ENCODE measurements at places on chromosomes 3 and 15. TPM values are rescaled to one million over a fixed set of nuclear protein-coding genes. Genes with fewer than 3 reads are reported as not detected.

Gene NAALADL2
- not detected for total RNA-seq

Gene CCNB2
- total RNA-seq: 77.8 TPM

Gene CCDC54
- total RNA-seq: not detected

Gene ARGFX
- not detected for total RNA-seq

Gene ANKRD34C
- not detected for total RNA-seq

Gene ANKRD63
- total RNA-seq: not detected

GRCh38 chr3:25821746-25822573 lies 32.1 kb downstream of the OXSM start:
- DNase-seq: no peak

DNA sequence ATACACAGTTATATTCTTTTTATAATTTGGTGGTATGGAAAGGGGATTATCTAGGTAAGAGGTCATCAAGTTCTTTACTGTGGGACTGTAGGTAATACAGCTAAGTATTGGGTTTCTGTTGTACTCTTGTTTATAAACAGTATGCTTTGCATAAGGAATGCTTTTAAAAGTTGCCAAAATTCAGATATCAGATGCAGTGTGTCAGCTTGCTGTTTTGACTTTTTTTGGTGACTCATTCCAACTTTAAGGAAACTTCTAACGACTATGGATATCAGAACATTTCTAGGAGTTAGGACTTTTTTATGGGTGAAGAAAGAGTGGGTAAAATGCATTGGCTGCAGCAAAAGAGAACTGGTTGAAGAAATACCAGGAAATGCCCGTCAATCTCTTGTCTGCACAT lies 2.8 kb downstream of the SCAANT1 start:
- DNase-seq: no peak

DNA sequence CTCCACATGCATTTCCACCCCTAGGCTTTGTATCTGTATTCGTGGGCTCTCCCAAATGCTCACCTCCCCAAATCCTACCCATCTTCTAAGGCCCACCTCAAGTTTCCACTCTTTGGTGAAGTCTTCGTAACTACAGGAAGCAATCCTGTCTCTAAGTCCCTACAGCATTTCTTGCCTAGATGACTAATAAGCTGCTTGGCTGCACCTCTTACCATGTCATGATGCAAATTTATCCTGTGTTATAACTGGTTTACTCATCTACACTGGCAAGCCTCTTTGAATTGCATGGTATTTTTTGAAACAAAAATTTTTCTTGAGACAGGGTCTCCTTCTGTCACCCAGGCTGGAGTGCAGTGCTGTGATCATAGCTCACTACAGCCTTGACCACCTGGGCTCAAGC lies 73.3 kb downstream of the SETMAR start:
- DNase-seq: no peak

GRCh38 chr3:86654806-86655460 lies 336.0 kb downstream of the VGLL3 start:
- no peak for DNase-seq

GRCh38 chr3:136559896-136560295 lies 192.3 kb downstream of the STAG1 start:
- DNase-seq: no peak

- DNase-seq: no peak
Observed at GRCh38 chr3:118504906-118505305, 529.7 kb downstream of the IGSF11 start.

Data from activated T-cell treated with anti-CD3 and anti-CD28 coated beads, Interleukin-2, amount 50 U/mL, for 72 hours (primary cell).